Prostate gland (tissue), 2 donors: ENCODE measurements at places on chromosomes 13 and 19. TPM values are rescaled to one million over a fixed set of nuclear protein-coding genes. Genes with fewer than 3 reads are reported as not detected.
A peak's percentile ranks its signal among the peaks of the same experiment; 100 is the strongest.

KLK12 gene
- 0.73 TPM for total RNA-seq

THSD8 gene
- total RNA-seq, result 0.91 TPM

DNA sequence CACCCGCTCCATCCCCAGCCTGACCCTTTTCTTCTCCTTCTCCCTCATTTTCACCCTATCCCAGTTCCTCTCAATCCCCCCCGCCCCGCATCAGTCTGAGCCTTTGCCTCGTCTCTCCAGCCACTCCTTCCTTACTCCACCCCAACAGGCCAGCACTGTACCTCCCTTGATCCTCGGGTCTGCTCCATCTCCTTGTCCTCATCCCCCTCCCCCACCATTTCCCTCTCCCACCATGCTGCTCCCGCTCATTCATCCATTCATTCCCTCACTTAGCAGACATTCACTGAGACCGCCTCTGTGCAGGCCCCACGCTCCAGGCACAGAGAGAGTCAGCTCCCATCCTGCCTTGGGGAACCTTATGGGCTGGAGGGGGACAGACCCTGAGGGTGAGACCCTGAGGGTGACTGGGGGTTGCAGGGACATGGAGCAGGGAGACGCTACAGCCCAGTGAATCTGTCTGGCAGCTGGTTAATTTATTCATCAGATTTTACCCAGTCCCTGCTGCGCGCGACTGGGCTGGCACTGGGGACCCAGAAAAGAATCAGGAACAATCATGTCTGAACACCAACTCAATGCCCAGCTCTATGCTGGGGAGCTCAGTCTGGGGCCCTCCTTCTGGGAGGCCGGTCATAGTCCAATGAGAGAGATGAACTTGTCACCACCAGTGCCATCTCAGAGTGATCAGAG lies 881 bp downstream of the ARHGAP33 start:
- DNase-seq, result no peak

DNA sequence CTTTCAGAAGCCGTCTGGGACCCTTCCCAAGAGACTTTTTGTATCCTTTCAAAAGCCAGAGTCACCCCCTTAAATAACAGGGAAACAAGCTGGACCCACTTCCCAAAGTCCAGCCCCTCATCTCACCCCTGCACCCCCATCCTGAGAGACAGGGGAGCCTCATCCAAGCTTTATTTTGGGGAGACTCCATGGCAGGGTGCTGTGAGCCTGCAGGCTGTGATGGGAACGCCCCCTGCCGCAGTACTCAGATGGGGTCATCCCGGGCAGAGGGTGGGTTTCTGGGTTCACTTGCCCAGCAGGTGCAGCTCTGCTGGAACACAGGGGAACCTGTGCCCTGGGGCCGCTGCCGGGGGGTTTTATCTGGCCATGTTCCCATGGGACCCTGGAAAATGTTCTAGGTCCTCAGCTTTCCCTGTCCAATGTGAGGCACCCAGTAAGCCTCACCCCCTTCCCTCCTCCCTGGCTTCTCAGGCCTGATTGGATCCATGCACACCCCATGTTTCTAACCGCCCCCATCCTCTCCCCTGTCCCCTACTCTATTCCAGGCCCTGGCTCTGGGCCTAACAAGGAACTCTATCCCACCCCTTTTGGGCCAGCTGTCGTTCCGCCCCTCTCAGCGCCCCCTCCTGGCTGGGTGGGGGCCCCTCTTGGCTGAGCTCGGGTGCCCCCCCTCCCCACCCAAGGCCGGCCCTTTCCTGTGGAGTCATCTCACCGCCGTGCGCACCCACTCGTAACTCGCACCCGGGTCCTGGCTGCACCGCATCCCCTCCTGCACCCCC lies 1.0 kb downstream of the HIF3A start:
- DNase-seq, result peak; percentile 36

GRCh38 chr19:46022431-46023310 lies at the start of gene PGLYRP1:
Gene PGLYRP1 (minus strand): TSS chr19:46023053. CDS start chr19:46023021, 32 bp downstream.
- no peak for DNase-seq
